ENCODE measurements at places on chromosomes 2 and 18.

GRCh38 chr2:207463433-207463832 lies 66.3 kb upstream of the CREB1 start:
- DNase-seq, result no peak

- DNase-seq, result no peak
These were observed 463.2 kb upstream of the CDH7 start for GRCh38 chr18:65287652-65288051.

DNA sequence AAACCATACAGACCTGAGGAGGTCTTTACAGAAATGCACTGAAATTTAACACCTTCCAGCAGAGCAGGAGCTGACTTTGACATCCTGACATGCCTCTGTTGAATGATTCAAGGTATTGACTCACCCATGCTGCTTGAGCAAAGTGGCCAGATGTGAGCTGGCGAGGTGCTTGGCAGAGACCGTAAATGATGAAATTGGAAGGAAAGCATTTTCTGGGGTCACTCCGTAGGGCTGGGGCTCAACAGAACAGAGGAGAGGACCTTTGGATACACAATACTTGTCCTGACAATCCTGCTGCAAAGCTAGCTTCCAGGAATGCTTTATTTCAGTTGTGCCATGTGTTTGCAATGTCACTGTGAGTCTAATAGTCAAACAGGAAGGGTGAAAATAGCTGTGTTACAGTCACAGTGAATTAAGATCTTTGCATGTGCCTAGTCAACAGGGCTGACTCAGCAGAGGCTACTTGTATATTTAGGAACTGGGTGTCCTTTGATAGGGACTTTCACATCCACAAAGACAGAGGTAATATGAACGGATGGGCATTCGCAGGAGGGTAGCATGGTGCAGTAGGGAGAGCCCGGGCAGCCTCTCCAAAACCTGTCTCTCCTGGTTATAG lies 31.6 kb upstream of the NCK2 start:
- DNase-seq, result no peak

DNA sequence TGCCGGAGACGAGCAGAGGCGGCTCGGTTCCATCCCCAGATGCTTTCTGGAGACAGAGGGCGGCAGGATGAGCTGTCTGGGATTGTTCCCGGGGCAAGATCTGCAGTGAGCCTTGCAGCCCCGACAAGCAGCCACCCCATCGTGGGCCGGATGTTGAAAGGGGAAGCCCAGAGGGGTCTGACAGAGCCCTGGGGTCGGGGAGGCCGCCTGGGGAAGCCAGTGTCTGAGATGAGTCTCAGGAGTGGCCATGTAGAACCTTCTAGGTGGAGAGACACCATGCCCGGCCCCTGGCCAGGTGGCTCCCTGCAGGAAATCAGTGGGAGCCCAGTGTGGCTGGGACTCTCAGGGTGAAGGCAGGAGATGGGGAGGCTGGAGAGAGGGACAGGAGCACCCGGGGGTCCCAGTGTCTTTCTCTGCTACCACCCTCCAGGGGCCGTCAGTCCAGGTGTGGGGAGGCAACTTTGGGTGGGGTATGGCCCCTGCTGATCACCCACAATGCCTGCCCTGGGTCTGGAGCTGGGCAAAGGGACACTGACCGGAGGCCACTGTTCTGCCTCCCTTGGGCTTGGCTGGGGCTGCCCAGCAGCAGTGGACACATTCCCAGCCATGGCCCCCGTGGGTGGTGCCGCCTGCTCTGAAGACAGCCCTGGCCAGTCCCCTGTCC lies 128.3 kb upstream of the HS6ST1 start:
- DNase-seq, result no peak

DNA sequence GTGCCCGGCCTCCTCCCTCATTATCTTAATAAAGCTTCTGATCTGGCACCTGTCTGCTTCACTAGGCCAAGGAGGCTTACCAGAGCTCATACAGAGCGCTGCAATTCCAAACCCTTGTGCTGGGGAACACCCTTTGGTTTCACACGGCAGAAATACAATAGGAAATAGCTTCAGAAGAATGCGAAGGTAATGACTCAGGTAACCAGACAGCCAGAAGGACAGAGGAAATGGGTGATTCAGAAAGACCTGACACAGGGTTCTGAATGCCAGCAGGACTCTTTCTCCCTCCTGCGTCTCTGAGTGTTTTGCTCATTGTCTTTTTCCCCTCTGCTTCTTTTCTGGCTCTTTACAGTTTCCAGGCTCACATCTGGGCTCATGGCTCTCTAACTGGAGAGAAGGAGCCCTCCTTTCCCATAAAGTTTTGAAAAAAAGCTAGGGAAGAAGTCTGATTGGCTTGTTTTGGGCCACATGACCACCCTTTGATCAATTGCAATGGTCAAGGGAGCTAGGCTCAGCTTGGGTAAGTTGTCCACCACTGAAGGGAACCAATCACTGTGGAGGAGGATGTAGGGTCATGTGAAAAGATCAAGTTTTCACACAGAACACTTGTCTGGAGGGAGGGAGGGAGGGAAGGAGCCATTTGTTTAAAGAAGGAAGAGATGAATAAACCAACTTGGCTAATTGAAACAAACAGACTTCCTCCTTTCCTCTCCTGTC lies 90.5 kb upstream of the UPP2 start:
- no peak for DNase-seq

Measured in HEK293T (cell line).